ENCODE measurements at places on chromosomes 3 and 15.
A peak's percentile ranks its signal among the peaks of the same experiment; 100 is the strongest.

- no peak overlapping the region for H3K4me3 ChIP-seq
- no peak overlapping the region for H3K27ac ChIP-seq
- H3K36me3 ChIP-seq: no peaks in the 10 kb centered on the region
Observed at GRCh38 chr3:62439176-62439813, 65.9 kb upstream of the FEZF2 start.

GRCh38 chr3:192445770-192446644 lies 281.3 kb downstream of the FGF12 start:
- no peak overlapping the region for H3K4me3 ChIP-seq
- DNase-seq: no peak
- no peak overlapping the region for H3K27ac ChIP-seq
- H3K4me1 ChIP-seq: no peaks in the 10 kb centered on the region

DNA sequence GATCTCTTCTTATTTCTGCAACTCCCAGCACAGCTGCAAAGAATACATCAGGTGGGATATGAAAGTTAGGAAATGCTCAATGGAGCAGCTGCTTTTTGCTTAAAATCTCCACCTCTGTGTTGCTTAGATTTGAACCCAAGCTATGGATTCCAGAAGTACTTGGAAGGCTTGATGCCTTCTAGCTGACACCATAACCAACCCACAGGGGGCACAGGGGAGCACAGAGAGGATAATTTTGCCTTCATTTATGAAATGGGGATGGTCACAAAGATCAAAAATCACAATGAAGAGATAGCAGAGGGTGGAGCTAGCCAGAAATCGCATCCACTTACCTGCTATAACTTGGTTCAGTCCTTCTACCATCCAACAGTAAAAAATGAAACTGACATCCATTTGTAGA lies 75.7 kb downstream of the DUT start:
- no peaks in the 10 kb centered on the region for H3K27me3 ChIP-seq
- no peak overlapping the region for H3K4me3 ChIP-seq
- no peak overlapping the region for H3K27ac ChIP-seq
- no peaks in the 10 kb centered on the region for H3K4me1 ChIP-seq

- no peaks in the 10 kb centered on the region for H3K36me3 ChIP-seq
- no peaks in the 10 kb centered on the region for H3K4me1 ChIP-seq
- DNase-seq: no peak
Observed at GRCh38 chr3:106172101-106172500, 303.3 kb upstream of the CBLB start.

- H3K27me3 ChIP-seq: no peaks in the 10 kb centered on the region
- no peak overlapping the region for H3K27ac ChIP-seq
- H3K4me3 ChIP-seq: no peak overlapping the region
- no peak for DNase-seq
- no peaks in the 10 kb centered on the region for H3K4me1 ChIP-seq
- H3K36me3 ChIP-seq: no peaks in the 10 kb centered on the region
Observed at GRCh38 chr3:81468391-81468790, 293.1 kb downstream of the GBE1 start.

DNA sequence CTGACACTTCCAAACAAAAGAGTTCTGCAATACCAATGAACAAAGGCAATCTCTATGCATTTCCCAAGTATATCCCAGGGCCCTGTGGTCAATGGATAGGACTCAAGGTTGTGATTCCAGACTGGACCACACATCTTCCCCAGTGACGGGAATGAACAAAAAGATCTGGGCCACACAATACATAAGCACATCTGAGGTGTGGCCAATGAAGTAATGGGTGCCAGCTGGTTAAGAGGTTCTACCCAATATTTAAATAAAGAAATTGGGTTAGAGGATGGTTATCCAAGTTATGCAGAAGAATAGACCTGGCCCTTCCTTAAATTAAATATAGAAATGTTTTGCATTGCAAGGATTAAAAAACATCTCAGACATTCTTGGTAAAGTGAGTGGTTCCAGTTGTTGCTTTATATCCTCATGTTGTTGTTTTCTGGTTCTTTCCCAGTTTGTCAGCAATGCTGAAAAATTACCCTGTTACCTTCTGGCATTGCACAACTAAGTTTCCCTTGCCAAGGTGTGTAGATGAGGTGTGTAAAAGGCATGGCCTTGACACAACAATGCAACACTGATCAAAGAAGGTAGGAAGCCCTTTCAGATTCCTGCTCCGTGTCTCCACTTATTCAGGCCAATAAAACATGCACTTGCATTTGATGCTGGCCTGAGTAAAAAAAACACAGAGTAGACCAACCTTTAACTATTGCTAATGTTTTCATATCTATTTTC lies 86.5 kb downstream of the PRICKLE2 start:
- no peaks in the 10 kb centered on the region for H3K36me3 ChIP-seq
- no peak overlapping the region for H3K4me3 ChIP-seq
- peaks cover 9% of the 10 kb centered on the region for H3K4me1 ChIP-seq
- H3K27ac ChIP-seq: no peak overlapping the region
- H3K27me3 ChIP-seq: no peaks in the 10 kb centered on the region

- H3K36me3 ChIP-seq: no peaks in the 10 kb centered on the region
- no peaks in the 10 kb centered on the region for H3K27me3 ChIP-seq
- H3K27ac ChIP-seq: no peak overlapping the region
Observed at GRCh38 chr15:77527831-77528231, 104.9 kb downstream of the LINGO1 start.

- no peak for DNase-seq
- no peak overlapping the region for H3K27ac ChIP-seq
- no peaks in the 10 kb centered on the region for H3K36me3 ChIP-seq
- H3K27me3 ChIP-seq: no peaks in the 10 kb centered on the region
- H3K4me3 ChIP-seq: no peak overlapping the region
Observed at GRCh38 chr3:169914321-169914720, 2.9 kb downstream of the SAMD7 start.

GRCh38 chr3:174498638-174499037 lies 360.5 kb upstream of the NAALADL2 start:
- no peaks in the 10 kb centered on the region for H3K27me3 ChIP-seq
- no peaks in the 10 kb centered on the region for H3K36me3 ChIP-seq
- no peak overlapping the region for H3K4me3 ChIP-seq
- no peaks in the 10 kb centered on the region for H3K4me1 ChIP-seq
- H3K27ac ChIP-seq: no peak overlapping the region

DNA sequence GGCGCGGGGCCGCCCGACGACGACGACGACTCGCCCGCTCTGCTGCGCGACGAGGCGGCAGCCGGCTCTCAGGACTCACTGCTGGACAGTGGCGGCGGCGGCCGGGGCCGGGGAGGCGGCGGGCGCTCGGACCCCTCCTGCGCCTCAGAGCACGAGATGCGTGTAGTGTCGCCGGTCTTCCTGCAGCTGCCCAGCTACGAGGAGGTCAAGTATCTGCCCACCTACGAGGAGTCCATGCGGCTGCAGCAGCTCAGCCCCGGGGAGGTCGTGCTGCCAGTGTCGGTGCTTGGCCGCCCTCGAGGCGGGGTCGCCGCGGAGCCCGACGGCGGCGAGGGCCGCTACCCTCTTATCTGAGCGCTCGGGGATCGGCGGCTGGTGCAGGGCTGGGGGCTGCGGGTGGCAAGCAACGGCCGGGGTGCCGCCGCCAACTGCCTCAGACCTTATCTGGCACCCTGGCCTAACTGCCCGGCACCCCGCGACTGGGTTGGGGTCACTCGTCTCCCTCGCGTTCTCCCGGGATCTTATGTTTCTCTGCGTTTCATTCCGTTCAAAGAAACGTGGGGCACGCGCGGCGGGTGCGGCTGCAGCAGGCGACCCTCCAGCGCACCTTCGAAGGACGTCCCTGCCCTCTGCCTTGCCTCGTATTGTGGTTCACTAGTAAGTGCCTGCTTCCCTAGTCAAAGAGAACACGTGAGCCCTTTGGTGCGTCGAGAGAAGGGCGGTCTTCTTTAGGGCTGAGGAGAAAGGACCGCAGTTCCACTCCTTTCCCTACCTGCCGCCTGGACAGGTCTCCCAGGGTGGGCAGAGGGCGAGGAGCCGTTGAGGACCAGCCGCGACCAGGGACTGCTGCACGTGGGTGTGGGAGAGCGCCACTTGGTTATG lies 1.0 kb downstream of the C3orf80 start:
- H3K4me3 ChIP-seq: peak overlapping the region; percentile 39
- H3K4me1 ChIP-seq: peaks cover 9% of the 10 kb centered on the region
- H3K27ac ChIP-seq: no peak overlapping the region
- DNase-seq: peak; percentile 10
- no peaks in the 10 kb centered on the region for H3K36me3 ChIP-seq

DNA sequence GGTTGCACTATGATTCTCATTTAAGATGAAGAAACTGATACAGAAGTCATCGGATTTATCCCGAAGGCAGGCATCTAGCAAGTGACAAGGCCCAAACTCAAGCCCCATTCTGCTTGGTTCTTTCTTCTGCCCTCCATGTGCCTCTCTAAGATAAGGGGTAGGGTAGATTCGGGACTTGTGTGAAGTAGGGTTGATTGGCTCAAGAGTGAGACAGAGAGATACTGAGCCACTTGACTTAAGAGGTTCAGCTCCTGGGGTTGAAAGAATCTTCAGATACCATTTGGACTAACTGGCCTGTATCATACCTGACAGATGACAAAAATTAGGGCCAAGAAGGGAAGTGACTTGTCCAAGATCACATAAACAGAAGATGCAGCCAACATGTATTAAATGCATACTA lies 891 bp downstream of the RFT1 start:
- H3K27ac ChIP-seq: no peak overlapping the region
- DNase-seq: no peak
- H3K4me3 ChIP-seq: peak overlapping the region; percentile 64
- peaks cover 22% of the 10 kb centered on the region for H3K4me1 ChIP-seq
- H3K36me3 ChIP-seq: peaks cover 11% of the 10 kb centered on the region

- H3K4me3 ChIP-seq: no peak overlapping the region
Observed at GRCh38 chr3:127035677-127036076, 52.8 kb downstream of the PLXNA1 start.

DNA sequence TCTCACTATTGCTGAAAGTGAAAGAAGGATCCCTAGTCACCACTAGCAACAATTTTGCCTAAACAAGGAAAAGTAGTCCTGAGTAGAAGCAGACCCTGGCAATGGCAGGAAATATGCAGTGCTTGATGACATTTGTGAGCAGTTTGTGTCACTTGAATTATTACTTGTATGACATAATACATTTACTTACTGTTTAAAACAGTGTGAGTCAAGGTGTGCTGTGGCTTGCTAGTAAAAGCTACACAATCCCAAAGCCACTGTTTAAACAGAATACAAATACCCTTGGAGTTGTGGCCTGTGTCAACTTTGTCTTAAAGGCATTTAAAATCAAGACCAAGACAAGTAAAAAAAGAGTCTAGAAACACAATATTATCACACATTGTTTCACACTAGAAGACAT lies 775.4 kb downstream of the ROBO1 start:
- no peak overlapping the region for H3K27ac ChIP-seq
- no peak for DNase-seq
- no peaks in the 10 kb centered on the region for H3K4me1 ChIP-seq
- H3K4me3 ChIP-seq: no peak overlapping the region

DNA sequence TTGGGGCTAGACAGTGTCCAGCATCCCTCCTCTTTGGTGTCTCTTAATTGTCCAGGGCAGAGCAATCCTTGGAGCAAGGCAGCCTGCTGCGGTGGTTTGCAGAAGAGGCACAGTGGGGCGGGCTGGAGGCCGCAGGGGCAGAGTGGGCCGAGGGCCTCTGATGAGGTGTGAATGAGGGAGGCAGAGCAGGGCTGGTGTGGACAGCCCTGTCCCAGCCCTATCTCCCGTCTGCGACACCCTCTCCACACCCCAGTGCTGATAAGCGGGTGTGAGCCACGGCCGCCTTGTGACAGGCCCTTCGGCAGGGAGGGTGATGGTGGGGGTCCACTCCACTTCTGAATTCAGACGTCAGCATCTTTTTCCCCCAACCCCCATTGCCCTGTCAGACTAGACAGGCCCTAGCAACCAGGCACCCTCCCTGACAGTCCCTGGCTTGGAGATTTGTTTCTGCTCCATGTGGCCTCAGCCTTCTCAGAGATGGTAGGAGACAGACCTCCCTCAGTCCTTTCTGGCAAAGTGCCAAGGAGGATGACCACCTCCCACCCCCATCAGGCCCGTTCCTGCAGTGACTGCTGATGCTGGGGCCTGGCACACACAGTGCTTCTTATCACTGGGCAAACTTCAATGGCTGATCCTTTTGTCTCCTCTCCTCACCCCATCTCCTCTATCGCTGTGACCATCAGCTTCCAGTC lies 37.3 kb downstream of the EXOG start:
- H3K36me3 ChIP-seq: no peaks in the 10 kb centered on the region
- no peaks in the 10 kb centered on the region for H3K4me1 ChIP-seq
- H3K27ac ChIP-seq: no peak overlapping the region
- DNase-seq: no peak

GRCh38 chr3:182650568-182651128 lies 142.7 kb upstream of the ATP11B start:
- no peaks in the 10 kb centered on the region for H3K36me3 ChIP-seq
- no peak overlapping the region for H3K27ac ChIP-seq
- DNase-seq: no peak
- H3K27me3 ChIP-seq: no peaks in the 10 kb centered on the region
- no peaks in the 10 kb centered on the region for H3K4me1 ChIP-seq

- DNase-seq: no peak
- no peaks in the 10 kb centered on the region for H3K36me3 ChIP-seq
- no peak overlapping the region for H3K4me3 ChIP-seq
- no peak overlapping the region for H3K27ac ChIP-seq
- no peaks in the 10 kb centered on the region for H3K4me1 ChIP-seq
Observed at GRCh38 chr15:62122249-62122648, 42.8 kb downstream of the C2CD4B start.

DNA sequence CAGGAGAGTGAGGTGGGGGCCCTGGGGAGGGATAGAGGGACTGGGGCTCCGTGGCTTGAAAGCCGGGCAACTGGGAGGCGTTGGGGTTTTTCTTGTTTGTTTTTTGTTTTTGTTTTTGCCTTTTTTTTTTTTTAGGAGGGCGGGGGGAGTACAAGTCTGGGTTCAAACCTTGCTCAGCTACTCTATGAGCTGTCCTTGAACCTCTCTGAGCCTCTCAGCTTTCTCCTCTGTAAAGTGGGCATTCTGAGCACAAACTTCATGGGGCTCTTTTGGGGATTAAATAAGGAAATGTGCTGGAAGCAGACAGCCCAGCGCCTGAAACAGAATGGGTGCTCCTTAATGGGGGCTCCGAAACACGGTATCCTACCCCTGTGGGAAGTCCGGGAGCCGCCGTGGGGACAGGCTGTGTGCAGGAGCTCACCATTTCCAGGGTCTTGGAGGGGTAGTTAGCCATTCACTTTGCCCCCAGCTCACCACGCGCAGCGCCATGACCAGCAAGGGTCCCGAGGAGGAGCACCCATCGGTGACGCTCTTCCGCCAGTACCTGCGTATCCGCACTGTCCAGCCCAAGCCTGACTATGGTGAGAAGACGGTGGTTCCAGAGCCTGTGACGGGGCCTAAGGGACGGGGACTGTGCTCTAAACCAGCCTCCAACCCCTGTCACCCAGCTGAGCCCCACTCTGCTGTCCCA lies 388 bp downstream of the ACY1 start:
- peak overlapping the region; percentile 40 for H3K4me3 ChIP-seq
- H3K4me1 ChIP-seq: peaks cover 20% of the 10 kb centered on the region
- no peak for DNase-seq
